ENCODE measurements at places on chromosomes 13 and 19.

GRCh38 chr13:112169941-112170822, 103.2 kb downstream of the SOX1 start:
- DNase-seq, result no peak

GRCh38 chr13:36090592-36090991, 40.6 kb downstream of the DCLK1 start:
- no peak for DNase-seq

- DNase-seq, result no peak
These were observed 88.0 kb upstream of the FRY start for GRCh38 chr13:31943591-31943990.

GRCh38 chr13:43783820-43784219, 3.0 kb downstream of the ENOX1 start:
- DNase-seq, result no peak

DNA sequence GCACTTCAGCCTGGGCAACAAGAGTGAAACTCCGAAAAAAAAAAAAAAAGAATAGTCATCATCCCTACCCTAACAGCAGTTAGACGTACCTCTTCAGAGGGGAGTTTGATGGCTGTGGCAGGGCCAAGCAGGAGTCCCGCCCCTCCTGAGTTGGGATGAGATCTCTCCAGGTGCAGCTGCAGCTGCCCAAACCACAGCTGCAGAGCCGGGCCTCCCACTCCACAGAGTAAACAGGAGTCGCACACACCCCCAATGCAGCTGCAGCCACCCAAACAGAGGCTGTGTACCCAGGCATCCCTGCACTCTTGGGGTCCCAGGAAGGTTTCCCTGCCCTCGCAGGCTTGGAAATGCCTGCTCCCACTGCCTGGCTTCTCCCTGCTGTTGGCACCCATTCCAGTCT, 17.4 kb upstream of the MLLT1 start:
- DNase-seq, result no peak

DNA sequence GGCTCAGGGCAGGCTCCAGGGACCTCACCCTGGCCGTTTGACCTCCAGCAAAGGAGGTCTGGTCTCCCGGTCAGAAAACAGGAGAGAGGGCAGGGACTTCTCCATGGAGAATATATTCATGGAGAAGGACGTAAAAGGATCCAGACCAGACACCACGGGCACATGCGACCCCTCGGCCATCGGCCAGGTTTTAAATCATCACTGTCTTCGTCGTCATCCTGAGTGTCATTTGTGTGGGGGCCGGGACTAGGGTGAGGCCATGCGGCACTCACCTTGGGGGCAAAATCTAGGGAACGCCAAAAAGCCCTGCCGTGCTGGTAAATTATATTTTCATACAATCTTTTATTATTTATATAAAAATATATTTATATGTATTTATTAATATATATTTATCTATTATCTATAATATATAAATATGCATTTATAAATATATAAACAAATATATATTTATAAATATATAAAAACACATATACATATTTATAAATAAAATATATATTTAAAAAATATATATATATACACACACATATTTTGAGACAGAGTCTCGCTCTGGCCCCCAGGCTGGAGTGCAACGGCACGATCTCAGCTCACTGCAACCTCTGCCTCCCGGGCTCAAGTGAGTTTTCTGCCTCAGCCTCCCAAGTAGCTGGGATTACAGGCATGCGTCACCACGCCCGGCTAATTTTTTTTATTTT, 75.4 kb downstream of the GADD45B start:
- DNase-seq, result no peak

- no peak for DNase-seq
These were observed 1.3 kb upstream of the DOCK9 start for GRCh38 chr13:98979012-98979660.

- no peak for DNase-seq
These were observed 450 bp downstream of the SELENOW start for GRCh38 chr19:47778954-47779351.

GRCh38 chr19:11164879-11165406, 9.4 kb upstream of the SPC24 start:
- no peak for DNase-seq

DNA sequence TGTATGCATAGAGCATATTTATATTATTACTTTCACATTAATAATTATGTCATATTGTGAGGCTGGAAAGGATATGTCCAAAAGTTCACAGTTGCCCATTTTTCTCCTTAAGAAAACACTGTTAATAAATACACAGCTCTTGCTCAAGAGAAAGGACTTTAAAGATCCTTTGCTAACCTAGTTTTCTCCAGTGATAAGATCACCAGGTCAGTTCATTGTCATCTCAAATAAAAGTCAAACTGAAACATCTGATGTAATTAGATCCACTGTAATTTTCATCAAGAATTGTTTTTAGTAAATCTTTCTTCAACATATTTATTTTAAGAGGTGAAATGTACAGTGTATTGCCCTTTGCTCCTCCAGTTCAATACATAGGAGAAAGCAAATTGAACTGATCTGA, 82.8 kb upstream of the KLHL1 start:
- no peak for DNase-seq

GRCh38 chr13:113905018-113905417, 41.1 kb upstream of the GAS6 start:
- DNase-seq, result no peak

DNA sequence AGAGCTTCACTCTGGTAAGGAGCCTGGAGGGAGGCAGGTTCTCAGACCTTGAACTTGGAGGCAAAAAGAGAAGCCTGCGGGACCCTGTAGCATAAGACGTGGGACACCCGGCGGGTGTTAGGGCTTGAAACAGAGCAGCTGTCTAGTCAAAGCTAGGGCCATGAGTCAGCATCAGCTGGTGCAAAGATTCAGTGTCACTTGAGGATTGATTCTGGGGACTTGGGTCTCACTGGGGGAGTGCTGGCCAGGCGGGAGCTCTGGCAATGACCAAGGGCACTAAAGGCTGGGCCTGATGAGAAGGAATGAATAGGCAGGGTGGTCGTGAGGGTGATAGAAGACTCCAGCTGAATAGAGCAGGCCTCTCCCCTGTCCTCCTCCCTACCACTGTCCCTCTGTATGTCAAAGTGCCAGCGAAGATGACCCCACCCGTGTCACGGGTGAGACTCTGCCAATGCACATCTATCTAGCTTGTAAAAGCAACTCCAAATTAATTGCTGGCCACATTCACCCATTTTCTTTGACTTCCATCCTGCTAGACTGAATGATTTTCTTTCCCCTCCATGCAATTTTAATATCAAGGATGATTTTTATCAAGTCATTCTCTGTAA, 97.1 kb downstream of the MBNL2 start:
- DNase-seq, result no peak

GRCh38 chr13:29948244-29948643, 97.8 kb upstream of the UBL3 start:
- no peak for DNase-seq

GRCh38 chr13:31749929-31750328, 10.6 kb downstream of the RXFP2 start:
- no peak for DNase-seq

- DNase-seq, result no peak
These were observed 5.1 kb upstream of the SPACA6 start for GRCh38 chr19:51687791-51688670.

- DNase-seq, result no peak
These were observed 742 bp downstream of the NALCN start for GRCh38 chr13:101415358-101416174.

- DNase-seq, result no peak
These were observed 21.7 kb downstream of the CBY2 start for GRCh38 chr13:45723798-45724197.

Measured in stimulated activated CD4-positive, alpha-beta T cell treated with anti-CD3 and anti-CD28 coated beads, Interleukin-1b, Interleukin-23, amount 100 ng/mL, for 1 hour (primary cell).